ENCODE measurements at places on chromosomes 12 and 14.
A peak's percentile ranks its signal among the peaks of the same experiment; 100 is the strongest.

- DNase-seq = no peak
Measured at GRCh38 chr12:64911081-64911480, 86.6 kb downstream of the TBC1D30 start.

- DNase-seq = no peak
Measured at GRCh38 chr12:97940105-97940504, 477.5 kb downstream of the RMST start.

DNA sequence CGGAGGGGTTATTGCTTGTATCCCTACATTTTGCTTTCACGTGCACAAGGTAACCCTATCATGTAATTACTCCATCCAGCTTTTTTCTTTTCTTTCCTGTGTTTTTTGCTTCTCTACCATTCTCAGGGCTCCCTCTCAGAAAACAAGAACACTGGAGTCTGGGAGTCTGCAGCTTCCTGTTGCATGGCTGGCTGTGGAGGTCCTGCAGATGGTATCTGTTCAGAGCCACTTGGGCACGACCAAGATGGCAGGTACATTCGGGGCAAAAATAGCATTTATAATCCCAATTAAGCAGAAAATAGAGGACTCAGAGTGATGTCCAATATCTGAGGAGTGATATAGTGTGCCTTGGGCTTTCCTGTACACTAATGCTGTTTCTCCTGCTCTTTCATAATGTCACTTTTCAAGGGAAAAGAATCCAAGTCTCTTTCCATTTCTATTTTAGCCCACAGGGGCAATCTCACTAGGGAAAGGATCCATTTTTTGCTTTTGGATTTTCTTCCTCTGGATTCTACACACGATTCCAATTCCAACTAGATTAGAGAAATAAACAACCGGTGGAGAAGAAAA is 3.2 kb upstream of the NUMB start:
- DNase-seq = no peak

- no peak for DNase-seq
Measured at GRCh38 chr14:98176892-98177291, 1095.1 kb downstream of the BCL11B start.

- DNase-seq = no peak
Measured at GRCh38 chr12:70721656-70722357, 84.6 kb upstream of the PTPRB start.

DNA sequence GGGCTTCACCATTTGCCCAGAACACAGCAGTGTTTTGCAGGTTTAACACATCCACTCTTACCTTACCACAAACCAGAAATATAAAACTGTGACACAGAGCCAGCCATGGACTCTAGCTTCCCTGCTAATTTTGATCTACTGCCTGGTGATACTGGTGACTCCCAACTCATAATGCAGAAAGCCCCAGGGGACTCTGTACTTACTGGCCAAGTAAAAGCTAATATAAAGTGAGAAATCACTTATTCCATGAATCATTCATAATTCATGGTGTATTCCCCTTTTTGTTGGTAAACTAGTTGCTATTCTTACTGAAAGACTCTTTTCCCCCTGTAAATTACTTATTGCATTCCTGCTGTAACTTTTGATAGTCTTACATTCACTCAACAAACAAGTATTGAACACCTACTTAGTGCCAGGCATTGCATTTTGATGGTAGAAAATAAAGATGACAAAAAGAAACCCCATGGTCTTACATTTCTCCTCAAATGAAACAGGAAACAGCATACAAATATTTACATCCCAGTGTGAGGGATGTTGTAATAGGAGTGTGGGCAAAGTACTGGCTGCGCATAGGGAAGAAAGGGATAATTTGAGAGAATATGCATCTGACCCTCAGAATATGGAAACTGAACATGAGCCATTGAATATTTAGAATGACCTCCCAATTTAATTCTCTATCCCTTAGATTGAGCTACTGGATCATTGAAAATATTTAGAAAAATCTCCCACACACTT is 279.6 kb downstream of the PDZRN4 start:
- DNase-seq = no peak

- no peak for DNase-seq
Measured at GRCh38 chr14:22008766-22009165, 335.1 kb upstream of the OR4E1 start.

DNA sequence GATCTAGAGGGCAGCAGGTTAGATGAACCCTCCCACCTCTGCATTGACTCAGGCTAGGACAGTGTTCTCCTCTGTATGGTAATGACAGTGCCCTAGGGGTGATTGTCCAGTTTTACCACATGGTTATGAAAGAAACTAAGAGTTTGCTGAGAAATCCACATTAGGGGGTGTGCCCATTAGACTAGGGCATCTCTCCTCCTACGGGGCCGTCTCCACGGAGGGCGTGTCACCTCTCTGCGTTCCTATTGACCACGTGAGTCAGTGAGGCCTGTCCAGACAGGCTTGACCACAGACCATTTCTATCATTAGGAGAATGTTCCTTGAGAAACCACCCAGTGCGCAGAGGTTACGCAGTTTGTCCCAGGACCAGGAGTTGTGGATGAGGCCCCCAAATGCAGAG is 8.3 kb downstream of the MVK start:
- peak; percentile 75 for DNase-seq

GRCh38 chr14:81710232-81710845 is 176.7 kb upstream of the SEL1L start:
- DNase-seq = peak; percentile 1

GRCh38 chr14:55773984-55774545 is 194.1 kb downstream of the KTN1 start:
- no peak for DNase-seq

DNA sequence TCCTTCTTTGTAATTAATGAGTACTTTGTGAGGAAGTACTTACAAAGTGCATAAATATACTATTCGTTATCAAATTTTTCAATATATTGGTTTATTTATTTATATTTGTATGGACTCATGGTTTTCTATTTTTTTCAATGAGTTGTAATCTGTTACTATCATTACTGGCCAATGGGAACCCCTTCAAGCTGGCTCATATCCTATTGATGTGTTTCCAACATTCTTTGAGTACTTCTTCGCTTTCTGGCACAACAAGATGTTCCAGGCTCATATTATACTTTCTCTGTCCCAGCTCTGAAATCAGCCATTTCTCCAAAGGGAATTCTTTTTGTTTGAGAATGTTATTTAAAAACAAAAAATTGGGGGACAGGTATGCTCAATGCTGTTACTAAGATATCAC is 17.5 kb downstream of the YBX3 start:
- DNase-seq = no peak

GRCh38 chr14:72546344-72547016 is 347.4 kb downstream of the DPF3 start:
- DNase-seq = no peak

- peak; percentile 40 for DNase-seq
Measured at GRCh38 chr12:1594006-1594260, 448 bp downstream of the FBXL14 start.

DNA sequence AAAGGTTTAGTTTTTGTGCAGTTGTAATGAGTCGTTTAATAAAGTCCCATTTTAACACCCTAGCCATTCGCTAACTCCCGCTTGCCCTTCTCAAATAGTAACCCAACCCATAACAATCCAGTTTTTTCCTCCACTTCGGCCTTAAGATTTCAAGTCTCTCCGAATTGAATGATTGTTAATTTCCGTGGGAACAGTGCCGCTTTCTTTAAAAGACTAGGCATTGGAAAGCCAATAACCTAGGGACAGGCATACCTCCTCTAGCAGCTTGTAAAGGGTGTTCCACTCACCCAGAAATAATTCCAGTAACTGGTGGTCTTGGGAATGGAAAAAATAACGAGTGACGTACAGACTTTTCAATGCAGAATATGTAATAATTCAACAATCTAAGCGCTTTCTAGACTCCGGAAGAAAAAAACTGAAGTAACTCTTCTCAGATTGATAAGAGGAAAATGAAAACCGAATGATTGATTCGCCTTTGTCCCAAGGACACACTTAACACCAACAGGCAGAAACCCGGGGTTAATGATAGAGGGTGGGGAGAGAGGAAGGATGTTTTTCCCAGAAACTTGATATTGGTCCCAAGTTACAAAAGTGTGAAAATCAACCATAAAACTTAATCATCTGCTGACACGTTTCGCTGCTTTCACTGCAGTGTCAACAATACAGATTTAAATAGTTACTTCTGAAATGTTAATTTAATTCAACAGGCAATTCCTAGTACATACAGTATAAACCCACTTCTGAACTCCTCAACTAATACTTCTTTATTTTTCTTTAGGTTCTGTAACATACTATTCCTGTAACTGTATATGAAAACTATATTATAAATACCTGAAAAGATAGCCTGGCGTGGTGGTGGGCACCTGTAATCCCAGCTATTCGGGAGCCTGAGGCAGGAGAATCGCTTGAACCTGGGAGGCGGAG is 1.0 kb upstream of the SINHCAF start:
- no peak for DNase-seq

DNA sequence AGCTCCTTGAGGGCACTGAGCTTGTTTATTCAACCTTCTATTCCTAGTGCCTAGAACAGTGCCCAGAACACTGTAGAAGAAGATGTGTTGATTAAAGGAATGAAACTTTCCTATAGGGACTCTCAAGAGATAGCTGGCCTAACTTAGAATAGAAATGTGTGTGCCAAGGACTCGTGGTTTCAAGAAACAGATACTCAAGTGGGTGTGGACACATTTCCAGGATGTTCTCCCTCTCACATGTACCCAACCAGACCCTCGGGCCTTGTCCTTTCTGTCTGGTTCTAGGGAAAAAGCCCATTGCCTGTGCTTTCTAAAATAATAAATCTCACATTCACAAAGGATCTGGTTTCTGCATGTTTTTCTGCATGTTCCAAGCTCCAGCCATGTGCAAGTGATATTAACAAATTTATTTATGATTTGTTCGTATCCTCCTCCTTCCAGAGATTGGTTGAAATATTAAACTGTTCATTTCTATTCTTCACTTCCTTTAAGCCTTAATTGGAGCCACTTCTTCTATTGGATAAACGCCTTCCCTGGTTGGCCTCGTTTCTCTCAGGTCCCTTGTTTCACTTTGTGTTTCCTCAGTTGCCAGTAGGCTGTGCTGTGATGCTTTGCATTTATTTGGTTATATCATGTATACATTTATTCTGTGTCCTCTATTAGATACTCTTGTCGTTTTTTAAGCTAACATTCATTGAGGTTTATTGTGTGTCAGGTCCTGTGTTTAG is 89.8 kb downstream of the CRADD start:
- peak; percentile 66 for DNase-seq

- DNase-seq = no peak
Measured at GRCh38 chr12:132841151-132841550, 12.5 kb upstream of the GOLGA3 start.

- DNase-seq = no peak
Measured at GRCh38 chr12:60106214-60106613, 510.4 kb downstream of the SLC16A7 start.

DNA sequence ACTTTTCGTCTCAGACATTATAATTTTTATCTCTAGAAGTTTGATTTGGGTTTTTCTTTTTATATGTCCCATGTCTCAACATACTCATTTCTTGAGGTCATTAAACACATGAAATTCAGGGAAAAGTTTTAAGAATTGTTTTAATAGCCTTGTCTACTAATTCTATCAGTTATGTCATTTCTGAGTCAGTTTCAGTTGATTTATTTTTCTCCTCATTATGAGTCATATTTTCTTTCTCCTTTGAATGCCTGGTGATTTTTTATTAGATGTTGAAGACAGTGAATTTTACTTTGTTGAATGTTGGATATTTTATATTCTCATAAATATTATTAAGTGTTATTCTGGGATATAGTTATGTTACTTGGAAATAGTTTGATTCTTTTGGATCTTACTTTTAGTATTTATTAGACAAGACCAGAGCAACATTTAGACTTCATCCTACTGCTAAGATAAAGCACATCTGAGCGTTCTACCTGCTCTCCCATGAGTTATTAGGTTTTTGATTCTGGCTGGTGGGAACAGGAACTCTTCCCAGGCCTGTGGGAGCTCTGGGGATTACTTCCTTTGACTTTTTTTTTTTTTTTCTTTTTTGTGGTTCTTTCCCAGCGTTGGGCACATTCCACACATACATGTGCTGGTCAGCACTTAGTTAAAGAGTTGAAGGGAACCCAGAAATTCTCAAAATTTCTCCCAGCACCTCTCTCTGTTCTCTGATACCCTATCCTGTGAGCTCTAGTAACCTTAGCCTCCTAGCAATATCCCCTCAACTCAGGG is 1157.7 kb downstream of the BCL11B start:
- peak; percentile 67 for DNase-seq

All from foreskin keratinocyte (primary cell).